Activated CD8-positive, alpha-beta memory T cell treated with anti-CD3 and anti-CD28 coated beads, Interleukin-2, amount 50 U/mL, for 48 hours (primary cell): ENCODE measurements at places on chromosomes 13 and 19.

DNA sequence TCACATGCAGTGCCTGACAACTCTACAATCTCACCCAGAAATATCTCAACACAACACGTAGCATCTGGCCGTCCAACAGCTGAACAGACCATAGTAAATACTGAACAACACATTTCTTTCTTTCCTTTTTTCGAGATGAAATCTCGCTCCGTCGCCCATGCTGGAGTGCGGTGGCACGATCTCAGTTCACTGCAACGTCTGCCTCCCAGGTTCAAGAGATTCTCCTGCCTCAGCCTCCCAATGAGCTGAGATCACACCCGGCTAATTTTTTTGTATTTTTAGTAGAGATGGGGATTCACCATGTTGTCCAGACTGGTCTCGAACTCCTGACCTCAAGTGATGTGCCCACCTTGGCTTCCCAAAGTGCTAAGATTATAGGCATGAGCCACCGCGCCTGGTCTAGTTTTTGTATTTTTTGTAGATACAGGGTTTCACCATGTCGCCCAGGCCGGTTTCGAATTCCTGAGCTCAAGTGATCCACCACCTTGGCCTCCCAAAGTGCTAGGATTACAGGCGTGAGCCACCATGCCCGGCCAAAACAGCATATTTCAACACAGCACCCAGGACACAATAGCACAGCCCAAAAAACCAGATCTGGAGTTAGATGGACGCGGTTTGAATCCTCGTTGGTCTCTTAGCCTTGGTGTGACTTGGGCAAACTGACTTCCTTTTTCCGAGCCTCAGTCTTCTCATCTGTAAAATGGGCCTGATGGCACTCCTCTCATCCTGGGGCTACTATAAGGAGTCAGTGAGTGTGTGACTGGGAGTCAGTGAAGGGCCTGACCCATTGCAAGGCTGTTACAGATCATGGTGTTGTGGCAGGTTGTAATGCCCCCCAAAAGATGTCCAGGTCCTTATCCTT, 22.6 kb downstream of the CYP2A6 start:
- peak; percentile 42 for DNase-seq

- no peak for DNase-seq
These were observed 17.4 kb upstream of the ATXN8OS start for GRCh38 chr13:70090036-70090723.

DNA sequence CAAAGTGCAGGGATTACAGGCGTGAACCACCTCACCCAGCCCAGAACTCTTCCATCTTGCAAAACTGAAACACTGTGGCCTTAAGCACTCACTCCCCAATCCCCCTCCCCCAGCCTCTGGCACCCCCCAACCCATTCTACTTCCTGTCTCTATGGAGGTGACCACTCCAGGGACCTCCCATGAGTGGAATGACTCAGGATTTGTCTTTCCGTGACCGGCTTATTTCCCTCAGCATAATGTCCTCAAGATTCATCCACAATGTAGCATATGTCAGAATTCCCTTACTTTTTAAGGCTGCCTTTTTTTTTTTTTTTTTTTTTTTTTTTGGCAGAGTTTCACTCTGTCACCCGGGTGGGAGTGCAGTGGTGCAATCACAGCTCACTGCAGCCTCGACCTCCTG, 3.6 kb upstream of the F2RL3 start:
- no peak for DNase-seq

- DNase-seq, result no peak
These were observed 2.5 kb downstream of the RPS19 start for GRCh38 chr19:41862445-41862986.

- peak; percentile 80 for DNase-seq
These were observed 709 bp downstream of the N4BP2L1 start for GRCh38 chr13:32426990-32427851.

- DNase-seq, result no peak
These were observed 33.3 kb upstream of the MUC16 start for GRCh38 chr19:9043524-9043923.

DNA sequence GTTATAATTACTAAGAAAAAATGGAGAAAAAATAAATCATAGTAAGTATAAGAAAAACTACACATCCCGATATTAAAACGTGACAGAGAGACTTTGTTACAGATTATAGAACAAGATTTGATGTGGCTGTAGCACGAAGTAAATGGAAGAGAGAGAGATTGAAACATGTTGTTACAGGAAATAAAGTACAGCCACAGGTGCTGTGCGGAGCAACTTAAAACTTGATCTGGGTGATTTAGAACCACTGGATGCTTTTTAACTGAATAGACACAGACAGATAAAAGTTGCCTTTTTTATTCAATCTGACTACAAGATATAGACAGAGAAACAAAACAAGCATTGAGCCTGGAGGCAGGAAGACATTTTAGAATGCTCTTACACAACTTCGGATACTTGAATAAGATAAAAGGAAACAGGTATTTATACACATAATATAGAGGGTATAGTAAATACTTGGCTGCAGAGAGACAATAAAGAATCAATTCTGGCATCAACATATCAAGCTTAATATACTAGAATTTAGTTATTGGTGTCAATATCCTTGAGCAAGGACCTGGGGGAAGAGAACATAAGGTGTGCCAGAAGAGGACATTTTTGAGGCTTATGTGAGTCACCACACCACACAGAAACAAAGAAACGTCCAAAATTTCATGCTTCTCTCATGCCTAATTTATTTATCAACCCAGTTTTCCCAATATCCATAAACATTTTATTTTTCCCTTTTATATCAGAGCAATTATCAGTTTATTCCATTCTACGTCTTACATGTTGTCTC, 548.5 kb downstream of the SLITRK1 start:
- DNase-seq, result no peak

DNA sequence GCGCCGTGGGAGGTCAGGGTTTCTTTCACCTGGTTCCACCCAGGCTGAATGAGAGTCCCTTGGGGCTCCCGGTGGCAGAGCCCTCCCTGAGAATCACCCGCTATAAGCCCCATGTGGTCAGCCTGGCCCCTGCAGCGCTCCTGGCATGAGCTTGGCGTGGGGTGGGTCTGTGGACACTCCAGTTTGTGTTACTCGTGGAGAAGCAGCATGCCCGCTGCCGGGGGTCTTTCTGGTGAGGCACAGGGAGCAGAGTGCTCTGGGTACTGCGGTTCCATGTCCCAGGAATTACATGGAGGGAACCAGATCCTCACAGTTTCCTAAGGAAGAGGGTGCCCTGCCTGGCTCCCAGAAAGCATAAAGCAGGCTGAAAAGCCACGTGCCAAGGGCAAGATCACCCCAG, 62.2 kb downstream of the SMARCA4 start:
- no peak for DNase-seq

- peak; percentile 93 for DNase-seq
These were observed 1.8 kb downstream of the DBP start for GRCh38 chr19:48635263-48635965.
